ENCODE measurements at places on chromosomes 7 and 10. TPM values are rescaled to one million over a fixed set of nuclear protein-coding genes. Genes with fewer than 3 reads are reported as not detected.

DNA sequence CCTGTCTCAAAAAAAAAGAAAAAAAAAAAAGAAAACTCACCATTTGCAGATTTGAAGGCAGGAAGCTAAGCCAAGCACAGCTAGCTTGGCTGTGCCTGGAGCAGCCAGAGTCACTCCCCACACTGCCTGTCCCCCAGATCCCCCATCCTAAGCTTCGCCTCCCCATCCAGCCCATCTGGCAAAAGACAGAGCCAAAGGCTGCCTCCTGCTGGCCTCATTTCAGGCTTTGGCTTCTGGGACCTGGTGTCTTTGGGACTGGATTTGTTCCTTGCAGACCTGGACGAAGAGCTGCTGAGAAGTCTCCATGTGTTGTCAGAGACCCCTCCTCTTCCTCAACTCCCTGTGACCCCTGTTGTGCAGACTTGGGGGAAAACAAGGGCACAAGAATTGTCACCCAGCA, 8.1 kb downstream of the ASL start:
- DNase-seq = no peak

DNA sequence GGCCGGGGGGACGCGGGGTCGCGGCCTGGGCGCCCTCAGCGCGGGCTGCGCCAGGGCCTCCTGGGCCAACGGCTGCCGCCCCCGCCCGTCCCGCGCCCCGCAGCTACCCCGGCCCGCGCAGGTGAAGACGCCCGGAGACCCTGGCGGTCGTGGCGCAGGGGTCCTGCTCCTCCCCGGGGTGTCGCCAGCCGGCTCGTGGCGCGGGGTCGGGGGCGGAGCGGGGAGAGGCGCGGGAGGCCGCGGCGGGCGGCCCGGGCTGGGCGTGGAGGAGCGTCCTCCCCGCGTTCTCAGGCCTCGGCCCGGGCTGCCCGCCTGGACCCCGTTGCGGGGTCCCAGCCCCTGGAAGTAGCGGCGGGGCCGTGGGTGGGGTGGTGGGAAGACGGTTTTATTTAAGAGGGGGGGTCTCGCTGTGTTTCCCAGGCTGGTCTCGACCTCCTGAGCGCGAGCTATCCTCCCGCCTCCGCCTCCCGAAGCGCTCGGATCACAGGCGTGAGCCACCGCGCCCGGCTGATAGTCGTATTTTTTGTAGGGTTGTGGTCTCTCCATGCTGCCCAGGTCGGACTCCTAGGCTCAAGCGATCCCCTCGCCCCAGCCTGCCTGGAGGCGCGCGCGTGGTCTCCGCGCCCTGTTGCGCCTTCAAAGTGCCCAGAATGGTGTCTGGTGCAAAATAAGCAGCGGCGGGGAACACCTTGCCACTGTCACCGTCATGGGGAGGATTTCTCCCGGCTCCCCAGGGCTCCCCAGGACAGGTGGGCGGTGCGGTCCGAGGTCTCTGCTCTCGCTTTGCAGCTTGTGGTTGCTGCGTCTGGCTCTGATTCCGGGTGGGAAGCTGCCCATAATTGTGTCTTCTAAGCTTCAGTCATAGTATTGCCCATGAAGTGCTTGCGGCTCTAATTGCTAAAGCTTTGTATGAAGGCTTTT, 15.3 kb upstream of the SUN1 start:
- peak; percentile 61 for DNase-seq

DNA sequence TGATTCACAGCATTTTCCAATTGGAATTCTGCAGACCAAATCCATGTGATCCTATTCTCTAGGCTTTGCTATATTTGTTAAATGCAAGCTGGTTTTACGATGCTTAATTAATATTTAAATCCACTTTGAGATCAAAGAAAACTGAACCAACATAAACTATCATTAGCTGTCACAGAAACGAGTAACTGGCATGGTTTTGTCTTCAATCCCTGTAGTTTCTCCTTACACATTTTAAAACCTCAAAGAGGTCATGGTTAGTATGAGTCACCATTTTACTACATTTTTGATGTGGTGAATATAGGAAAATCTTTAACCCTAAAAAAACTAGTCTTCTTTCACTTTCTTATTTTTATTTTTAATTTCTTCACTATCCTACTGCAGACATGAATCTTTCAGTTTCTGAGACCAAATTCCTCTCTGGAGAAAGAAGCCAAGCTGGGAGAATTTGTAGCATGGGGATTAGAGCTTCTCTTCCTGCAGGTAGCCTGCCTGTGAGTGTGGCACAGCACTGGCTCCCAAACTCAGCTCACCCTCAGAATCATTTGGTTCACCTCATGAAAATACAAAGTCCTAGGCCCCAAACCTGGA, 8.7 kb upstream of the LIPM start:
- peak; percentile 67 for DNase-seq

Gene FAM3C
- 38.6 TPM for total RNA-seq
